Activated CD4-positive, alpha-beta memory T cell treated with anti-CD3 and anti-CD28 coated beads, Interleukin-2, amount 10 ng/mL, durations not matched to agents 7 days and 5 days (primary cell): ENCODE measurements at places on chromosomes 11 and 22.

- DNase-seq, result no peak
Measured at GRCh38 chr22:25563761-25564319, 635 bp upstream of the GRK3 start.

DNA sequence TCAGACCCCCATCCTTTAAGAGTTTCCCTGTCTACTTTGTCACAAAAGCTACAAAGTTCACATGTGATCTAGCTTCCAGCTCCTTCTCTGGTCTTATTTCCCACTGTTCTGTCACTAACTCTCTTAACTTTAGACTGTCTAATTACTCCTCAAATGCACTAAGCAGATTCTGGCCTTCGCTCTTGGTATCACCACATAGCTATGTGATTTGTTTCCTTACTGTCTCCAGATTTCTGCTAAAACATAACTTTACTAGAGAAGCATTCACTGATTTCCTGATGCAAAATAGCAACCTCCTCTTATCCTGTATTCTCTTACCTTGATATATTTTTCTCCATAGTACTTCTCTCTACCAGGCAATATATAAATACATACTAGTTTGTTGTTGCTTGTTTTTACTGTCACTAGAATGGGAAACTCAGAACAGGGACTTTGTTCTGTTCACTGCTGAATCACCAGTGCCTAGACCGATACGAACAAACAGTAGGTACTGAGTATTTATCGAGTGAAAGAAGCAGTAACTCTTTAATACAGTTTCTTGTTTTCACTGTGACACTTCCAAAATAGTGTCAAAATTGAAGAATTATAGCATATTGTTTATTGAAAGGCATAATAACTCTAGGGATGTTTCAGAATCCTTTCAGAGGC lies 205.6 kb downstream of the DDX10 start:
- no peak for DNase-seq

GRCh38 chr11:124586238-124586860 lies 16.6 kb downstream of the OR8A1 start:
- DNase-seq, result peak; percentile 45

DNA sequence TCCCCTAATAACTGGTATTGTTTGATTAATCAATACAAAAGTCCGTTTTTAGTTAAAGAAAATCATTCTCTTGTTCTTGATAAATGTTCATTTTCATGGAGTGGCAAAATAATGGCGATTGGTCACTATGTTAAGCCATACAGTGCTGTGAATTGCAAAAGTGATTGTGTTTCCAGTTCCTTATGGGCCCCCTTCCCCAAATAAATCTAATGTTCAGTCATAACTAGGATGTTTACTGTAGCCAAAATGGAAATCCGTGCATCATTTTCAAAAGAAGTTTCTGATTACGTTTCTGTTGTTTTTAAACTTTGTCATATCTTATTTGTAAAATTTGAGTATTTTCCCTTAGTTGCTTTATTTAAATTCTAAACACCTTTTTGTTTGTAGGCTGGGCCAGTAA lies 845 bp downstream of the RBM7 start:
- no peak for DNase-seq

DNA sequence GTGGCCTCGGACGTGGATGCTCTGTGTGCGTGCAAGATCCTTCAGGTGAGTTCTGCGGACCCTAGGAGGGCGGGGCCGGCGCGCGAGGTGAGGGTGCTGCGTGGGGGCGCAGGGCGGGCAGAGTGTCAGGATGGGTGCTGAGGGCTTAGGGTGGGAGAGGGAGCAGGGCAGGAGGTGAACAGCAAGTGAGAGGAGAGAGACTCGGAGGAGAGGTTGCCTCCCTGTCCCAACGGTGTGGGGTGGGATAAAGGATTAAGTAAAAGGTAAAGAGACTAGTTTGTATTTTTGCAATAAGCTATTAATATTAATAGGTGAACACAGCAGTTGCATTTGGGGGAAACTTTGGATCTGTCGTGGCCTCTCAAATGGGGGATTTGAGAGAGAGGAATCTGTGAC lies 451 bp downstream of the CDC45 start:
- peak; percentile 20 for DNase-seq

GRCh38 chr11:86013713-86014112 lies 55.2 kb downstream of the PICALM start:
- DNase-seq, result no peak

GRCh38 chr11:21927628-21928027 lies 265.3 kb upstream of the ANO5 start:
- DNase-seq, result no peak

DNA sequence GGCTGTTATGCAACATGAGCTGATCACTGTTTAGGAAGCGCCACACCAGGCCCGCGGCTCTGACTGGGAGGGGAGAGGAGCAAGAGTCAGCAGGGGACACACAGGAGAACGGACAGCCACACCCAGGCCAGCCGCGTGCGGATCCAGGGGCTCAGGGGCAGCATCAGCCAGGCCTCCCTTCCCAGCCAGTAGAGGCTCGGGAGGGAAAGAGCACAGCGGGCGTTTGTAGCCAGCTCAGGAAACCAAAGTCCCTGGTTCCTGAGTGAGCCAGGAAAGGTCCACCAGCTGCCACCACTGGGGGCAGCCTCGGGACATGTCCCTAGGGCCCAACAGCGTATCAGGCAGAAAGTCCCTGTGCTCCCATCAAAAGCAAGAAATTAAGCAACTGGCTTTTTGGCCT lies 71.8 kb upstream of the PITPNB start:
- DNase-seq, result no peak

GRCh38 chr11:393219-394033 lies 583 bp upstream of the PKP3 start:
- DNase-seq, result no peak

DNA sequence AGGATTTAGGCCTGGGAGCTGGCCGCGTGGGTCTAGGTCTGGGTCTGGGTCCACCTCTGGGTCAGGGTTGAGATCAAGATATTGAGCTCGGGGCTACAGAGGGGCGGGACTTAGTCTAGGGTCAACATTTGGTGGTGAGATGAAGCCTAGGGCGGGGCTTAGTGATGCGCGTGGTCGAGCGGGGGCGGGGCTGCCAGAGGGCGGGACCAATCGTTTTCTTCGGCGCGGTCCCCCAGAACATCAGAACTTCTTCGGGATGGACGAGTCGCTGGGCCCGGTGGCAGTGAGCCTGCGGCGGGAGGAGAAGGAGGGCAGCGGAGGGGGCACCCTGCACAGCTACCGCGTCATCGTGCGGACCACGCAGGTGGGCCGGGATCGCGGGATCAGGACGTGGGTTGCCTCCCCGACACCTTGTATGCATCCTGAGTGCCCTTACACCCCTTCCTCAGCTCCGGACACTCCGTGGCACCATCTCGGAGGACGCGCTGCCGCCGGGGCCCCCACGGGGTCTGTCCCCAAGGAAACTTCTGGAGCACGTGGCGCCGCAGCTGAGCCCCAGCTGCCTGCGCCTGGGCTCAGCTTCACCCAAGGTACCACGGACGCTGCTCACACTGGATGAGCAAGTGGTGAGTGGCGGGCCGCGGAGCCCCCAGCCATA lies 4.2 kb downstream of the SIPA1 start:
- DNase-seq, result no peak

GRCh38 chr22:28639321-28639720 lies 40.3 kb downstream of the TTC28 start:
- DNase-seq, result no peak
